Mesenteric fat pad (tissue), 1 donor: ENCODE measurements at places on chromosomes 5 and 9. TPM values are rescaled to one million over a fixed set of nuclear protein-coding genes. Genes with fewer than 3 reads are reported as not detected.

GRCh38 chr5:154740483-154740882 is 14.7 kb upstream of the LARP1 start:
- peak; percentile 82 for DNase-seq

DNA sequence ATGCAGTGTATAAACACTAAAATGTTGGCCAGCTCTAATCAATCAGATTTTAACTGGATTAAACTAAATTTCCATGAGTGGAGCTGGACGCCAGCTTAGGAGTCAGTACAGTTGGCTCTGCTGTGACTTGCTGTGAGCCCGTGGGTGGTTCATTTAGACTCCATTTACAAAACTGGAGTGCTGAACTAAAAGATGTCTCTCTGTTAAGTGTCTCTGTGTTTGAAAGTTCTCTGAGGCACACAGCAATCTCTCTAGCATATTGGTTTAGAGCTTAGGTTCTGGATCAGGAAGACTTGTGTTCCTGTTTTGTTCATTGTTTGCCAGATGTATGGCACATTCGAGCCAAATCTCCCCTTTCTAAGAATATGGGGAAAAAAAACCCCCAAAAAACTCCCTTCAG is 28.0 kb upstream of the ARL14EPL start:
- DNase-seq: no peak

- no peak for DNase-seq
Measured at GRCh38 chr9:73370053-73370452, 218.4 kb downstream of the ANXA1 start.

The LECT2 gene
- not detected for total RNA-seq
